ENCODE measurements at places on chromosomes 16 and 17.

GRCh38 chr16:85520853-85521521, 92.1 kb upstream of the GSE1 start:
- no peak for DNase-seq

GRCh38 chr17:37305406-37305905, 70.3 kb upstream of the C17orf78 start:
- DNase-seq = no peak

- DNase-seq = no peak
Observed at GRCh38 chr17:79685121-79685520, 45.6 kb upstream of the ENPP7 start.

DNA sequence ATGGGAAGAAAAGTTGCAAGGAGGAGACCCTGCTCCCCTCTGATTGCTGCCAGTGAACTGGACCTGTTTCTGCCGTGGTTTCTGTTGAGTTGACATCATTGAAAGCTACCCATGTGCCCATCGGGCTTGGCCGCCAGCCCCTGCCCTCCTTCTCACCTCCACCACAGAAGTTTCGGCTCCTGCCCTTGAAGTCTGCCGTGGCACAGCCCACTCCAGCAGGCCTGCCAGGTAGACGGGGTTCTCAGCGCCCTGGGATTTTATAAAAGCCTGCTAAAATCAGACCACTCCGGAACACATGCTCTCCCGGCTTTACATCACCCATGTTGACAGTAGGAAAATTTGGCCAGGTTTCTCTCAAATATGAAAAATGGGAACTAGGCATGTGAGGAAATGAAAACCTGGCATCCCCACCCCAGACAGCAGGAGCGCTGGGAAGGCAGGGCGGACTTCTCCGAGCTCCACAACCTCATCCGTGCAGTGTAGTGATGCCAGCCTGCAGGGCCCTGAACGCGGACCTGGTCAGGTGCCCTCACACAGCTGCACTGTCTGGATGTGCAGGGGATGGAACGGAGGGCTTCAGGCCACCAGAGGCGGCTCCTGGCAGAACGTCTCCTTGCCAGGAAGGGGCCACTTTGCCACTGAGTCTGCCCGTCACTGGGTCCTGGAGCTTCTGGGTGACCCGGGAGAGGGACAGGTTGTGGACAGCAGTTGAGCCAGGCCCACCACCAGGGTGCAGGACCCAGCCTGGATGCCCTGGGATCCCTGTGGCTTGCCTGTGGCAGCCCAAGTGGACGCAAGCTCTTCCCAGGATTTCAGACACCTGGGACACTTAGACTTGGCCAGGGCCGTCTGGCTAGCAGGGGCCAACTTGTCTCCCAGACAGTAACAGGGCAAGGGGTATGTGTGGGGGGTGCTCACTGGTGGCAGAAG, 6.9 kb upstream of the GSE1 start:
- DNase-seq = no peak

GRCh38 chr17:32741381-32741780, 135.5 kb downstream of the MYO1D start:
- no peak for DNase-seq

- DNase-seq = no peak
Observed at GRCh38 chr16:53129281-53130158, 74.7 kb downstream of the CHD9 start.

- DNase-seq = no peak
Observed at GRCh38 chr17:65297916-65298315, 160.7 kb downstream of the RGS9 start.

DNA sequence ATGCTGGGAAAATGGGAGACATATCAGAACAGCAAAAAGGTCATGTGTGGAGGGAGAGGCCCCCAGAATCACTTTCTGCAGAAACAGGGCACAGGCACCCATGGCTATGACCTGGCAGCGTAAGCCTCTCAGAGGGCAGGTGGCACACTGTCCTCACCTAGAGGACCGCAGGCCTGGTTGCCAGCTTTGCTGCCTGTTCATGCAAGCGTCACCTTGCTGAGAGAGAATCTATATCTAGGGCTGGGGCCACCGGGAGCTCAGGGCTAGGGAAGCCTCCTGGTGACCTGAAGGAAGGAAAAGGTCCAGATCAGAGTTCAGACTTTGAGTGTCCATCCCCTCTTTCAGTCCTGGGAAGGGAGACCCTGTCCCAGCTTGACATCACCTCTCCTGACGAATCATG, 78.7 kb downstream of the GOSR1 start:
- no peak for DNase-seq

GRCh38 chr17:45792995-45793755, 9.1 kb downstream of the CRHR1 start:
- no peak for DNase-seq

Data from HFF-Myc (cell line).